Posterior vena cava (tissue), 2 donors: ENCODE measurements at places on chromosomes 2 and 18. TPM values are rescaled to one million over a fixed set of nuclear protein-coding genes. Genes with fewer than 3 reads are reported as not detected.

The ZNF804A gene
- 1.2 TPM for total RNA-seq

The NEUROD1 gene
- total RNA-seq: not detected

The TFCP2L1 gene
- 0.29 TPM for total RNA-seq

DNA sequence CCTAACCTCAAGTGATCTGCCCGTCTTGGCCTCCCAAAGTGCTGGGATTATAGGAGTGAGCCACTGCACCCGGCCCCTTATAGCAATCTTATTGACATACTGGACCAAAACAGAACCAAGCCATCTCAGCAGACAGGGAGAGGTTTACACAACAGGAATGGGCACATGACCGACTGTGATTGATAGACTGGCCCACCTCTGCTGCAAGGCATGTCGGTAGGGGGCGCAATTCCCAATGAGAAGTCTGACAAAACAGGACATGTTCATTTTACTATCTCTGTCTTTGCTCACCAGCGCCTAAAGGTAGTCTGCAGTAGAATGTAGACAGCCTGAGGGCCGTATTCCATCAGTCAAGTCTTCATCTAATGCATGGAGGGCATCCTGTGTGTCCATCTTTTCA, 2.0 kb downstream of the LYPD6B start:
- no peak for DNase-seq
